ENCODE measurements at places on chromosomes 7 and 10.

- DNase-seq, result no peak
Observed at GRCh38 chr10:70538731-70539338, 60.3 kb downstream of the PALD1 start.

DNA sequence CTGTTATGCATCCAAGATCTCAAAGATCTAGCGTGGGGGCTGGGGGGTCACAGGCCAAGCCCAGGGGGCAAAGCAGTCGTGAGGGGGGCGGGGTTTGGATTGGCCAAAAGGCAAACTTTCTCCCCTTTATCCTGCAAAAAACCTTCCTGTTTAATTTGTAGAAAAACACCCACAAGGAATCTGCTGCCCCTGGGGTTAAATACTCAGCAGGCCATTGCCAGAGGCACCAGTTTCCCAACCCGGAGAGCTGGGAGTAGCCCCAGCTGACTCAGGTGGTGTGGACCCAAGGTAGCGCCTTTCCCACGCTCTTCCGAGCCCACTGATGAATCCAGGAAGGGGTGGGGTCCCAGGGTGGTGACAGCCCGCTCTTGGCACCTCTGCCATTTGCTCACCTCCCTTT is 21.4 kb downstream of the KCP start:
- peak; percentile 38 for DNase-seq

DNA sequence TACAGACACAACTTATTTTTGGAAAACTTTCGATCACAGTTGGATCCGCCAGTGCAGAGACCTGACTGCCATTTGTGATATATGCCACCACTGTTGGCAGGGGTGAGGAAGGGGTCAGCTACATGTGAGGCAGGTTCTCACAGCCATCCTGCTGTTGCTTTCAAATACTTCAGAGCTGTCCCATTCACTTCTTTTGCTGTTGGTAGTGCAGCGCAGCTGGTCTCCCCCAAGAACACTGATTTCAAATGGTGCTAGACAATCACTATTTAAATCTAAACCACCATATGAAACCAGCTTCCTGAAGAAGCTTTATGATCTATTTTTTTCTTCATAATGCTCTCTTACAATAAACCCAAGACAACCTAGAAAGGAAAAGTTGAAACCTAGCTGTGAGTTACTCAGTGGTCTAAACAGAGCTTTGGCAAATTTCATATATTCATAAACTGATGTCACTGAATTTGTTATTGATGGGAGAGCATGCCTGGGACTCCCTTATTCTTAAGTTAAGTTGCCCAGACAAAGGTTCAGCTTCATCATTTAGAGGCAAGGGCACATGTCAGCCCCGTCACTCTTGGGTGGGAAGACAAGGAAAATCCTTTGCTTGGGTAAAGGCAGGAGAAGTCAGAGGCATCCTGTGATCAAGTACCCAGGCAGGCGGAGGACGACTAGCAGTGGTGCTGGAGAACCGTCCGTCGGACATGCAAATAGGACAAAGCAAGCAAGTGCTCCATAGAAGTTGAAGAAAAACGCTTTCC is 143.4 kb upstream of the KLF14 start:
- DNase-seq, result peak; percentile 20

GRCh38 chr7:43511769-43512515 is 71.0 kb upstream of the STK17A start:
- DNase-seq, result no peak

GRCh38 chr7:123966936-123967335 is 41.9 kb downstream of the SPAM1 start:
- no peak for DNase-seq

GRCh38 chr10:89929282-89930026 is 228.1 kb downstream of the KIF20B start:
- no peak for DNase-seq

DNA sequence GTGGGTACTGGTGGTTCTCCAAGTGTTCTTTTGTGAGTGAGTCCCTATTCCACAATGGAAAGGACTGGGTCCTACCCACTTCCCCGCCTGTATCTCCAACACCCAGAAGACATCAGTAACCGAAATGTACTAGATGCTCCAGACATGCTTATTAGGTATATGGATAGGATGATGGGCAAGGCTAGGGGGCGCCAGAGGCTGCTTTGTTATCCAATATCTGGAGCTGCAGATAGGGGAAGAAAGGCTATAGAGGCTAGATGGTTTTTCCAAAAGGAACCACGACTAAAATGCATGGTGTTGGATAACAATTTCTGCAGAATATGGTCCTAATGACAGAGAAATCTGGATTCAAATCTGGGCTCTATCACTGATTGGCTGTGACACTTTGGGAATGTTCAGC is 56.2 kb upstream of the TM9SF3 start:
- peak; percentile 50 for DNase-seq

- DNase-seq, result no peak
Observed at GRCh38 chr10:19915816-19916215, 99.6 kb downstream of the PLXDC2 start.

GRCh38 chr7:144738708-144739314 is 97.0 kb downstream of the TPK1 start:
- peak; percentile 50 for DNase-seq

DNA sequence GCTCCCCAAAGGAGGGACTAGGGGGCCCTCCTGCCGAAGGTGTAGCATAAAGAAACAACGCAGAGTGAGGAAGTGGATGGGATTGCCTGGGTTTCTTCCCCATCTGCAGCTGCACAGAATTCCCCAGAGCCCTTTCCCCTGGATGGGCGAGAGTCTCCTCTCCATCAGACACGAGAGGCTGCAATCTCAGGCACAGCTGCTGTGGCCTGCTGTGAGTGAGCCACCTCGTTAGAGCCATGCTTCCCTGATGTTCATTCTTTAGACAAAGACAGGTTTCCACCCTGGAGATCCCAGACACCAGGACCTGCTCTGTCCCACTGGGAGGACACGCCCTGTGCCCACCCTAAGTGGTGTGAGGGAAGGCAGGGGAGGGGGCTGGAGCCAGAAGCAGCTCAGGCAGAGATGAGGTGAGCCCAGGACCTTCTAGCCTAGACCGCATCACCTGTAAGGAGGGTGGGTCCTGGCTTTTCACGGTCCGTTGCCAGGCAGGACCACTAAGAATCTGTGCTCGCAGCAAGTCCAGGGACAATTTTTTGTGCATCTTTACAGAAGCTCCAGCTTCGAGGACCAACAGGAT is 268.6 kb upstream of the TCERG1L start:
- no peak for DNase-seq

GRCh38 chr7:64574540-64575099 is 11.7 kb upstream of the ZNF680 start:
- peak; percentile 67 for DNase-seq

GRCh38 chr10:100979791-100980272 is 7.5 kb downstream of the MRPL43 start:
- DNase-seq, result no peak

DNA sequence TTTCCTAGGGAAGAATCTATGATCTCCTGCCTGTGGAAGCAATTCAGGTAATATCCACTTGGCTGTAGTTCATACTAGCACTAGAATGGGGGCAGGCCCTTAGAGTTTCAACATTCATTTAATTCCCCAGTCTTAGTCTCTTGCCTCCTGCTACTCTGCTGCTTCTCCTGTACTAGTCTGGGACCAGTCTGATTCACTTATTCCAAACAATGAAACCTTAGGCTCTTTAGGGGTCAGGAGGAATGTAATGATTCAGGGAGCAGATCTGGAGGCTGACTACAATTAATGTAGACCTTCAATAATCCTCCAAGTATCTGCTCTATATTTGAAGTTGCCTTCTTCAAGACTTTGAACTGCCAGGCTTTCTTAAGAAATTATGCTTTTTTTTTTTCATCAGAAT is 101.8 kb downstream of the GNAT3 start:
- peak; percentile 72 for DNase-seq

GRCh38 chr7:82036146-82036886 is 266.5 kb upstream of the HGF start:
- DNase-seq, result peak; percentile 87

GRCh38 chr10:22534849-22535604 is 179.4 kb downstream of the PIP4K2A start:
- DNase-seq, result peak; percentile 52

DNA sequence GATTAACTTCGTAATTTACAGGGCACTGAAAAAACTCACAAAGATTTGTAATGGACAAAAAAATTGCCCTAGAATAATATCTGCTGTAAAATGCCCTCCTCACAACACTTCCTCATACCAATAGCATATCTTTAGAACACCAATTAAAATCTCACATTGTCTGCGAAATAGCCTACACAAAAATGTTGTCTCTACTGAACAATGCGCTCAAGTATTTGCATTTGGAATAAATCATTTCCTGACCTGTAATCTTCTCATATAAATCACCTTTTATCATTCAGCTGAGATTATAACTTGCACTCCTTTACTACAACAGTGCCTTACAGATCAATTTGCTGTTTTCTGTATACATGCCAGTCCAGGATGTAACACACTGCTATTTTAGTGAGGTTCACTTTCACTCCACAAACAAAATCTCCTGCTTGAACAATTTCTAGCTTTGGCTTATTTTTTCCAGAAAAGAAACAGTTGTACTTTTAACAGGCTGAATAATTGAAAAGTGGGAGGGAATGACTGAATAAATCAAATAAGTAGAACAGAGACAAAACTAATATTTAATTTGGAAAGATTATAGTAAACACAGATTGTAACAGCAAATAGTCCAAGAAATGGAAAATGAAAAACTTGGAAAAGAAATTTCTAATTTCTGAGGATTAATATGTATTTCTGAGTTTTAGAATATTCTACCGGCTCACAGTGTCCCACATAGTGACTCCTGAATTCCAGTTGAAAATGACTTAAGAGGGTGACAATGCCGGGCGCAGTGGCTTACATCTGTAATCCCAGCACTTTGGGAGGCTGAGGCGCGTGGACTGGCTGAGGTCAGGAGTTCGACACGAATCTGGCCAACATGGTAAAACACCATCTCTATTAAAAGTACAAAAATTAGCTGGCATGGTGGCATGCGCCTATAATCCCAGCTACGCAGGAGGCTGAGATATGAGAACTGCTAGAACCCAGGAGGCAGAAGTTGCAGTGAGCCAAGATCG is 30.6 kb downstream of the JMJD1C start:
- DNase-seq, result no peak

DNA sequence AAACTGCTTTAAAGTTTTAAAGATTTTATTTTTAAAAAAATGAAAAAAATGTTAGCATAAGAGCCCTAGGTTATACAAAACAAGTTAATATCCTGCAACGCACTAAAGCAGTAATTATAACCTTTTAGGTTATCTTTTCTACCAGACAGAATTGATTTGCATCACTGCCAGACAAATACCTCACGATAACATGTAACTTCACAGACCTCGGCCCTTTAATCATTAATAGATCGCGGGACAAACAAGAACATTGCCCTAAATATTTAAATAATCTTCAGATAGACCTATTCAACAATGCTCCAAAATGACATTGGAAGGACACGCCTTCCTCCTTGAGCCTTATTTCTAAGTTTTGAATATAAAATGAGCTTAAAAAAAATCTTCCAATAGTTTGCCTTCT is 23.8 kb upstream of the C7orf33 start:
- no peak for DNase-seq

Measured in GM23248 (cell line).